ENCODE measurements at places on chromosomes 4 and X.

DNA sequence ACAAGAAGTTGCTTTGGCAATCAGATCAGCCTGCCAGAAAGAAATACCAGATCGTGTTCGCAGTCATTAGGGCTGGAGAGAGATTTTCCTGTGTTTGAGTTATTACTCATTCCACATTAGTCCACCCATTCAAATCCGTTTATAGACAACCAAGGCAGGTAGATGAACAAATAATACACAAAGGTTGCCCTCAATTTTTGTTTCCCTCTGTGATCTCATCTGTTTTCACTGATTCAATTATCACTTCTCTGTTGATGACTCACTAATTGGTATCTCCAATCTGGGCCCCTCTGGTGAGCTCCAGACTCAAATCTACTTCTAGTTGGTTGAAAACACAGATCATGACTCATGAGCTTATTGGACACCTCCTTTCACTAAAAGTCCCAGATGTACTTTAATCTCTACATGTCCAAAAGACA is 54.5 kb downstream of the CHM start:
- DNase-seq = peak; percentile 49

GRCh38 chr4:139239127-139239772 is 40.8 kb downstream of the MGARP start:
- no peak for DNase-seq

DNA sequence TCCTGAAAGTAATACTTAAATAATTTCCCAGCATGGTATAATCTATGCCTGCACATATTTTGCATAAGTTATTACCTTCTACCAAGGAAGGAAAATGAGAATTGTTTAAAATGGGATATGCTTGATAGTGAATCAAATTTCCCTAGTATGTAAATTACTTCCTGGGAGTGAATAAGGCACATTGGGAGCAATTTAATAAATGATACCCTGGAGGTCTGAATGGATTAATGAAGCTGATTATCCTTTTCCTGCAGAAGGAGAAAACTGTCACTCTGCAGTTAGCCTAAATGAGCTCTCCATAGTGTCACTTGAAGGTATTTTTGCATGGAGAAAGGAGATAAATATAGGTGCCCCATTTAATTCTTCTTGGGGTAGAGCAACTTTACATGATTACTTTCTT is 2212.0 kb downstream of the PCDH7 start:
- DNase-seq = no peak

- peak; percentile 51 for DNase-seq
Measured at GRCh38 chrX:31590581-31591114, 518.8 kb upstream of the FTHL17 start.

DNA sequence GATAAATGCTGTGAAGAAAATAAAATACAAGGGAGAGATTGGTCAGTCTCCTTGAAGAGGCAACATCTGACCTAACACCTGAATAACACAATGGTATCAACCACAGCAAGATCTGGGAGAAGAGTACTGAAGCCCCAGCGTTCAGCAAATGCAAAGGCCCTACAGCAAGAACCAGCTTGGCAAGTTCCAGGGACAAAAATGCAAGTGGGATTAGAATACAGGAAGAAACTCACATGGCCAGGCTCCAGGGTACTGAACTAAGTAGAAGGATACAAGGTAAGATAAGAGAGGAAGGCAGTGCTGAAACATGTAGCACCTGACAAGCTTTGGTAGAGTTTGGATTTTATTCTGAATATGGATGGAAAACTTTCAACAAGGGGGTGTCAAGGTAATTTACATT is 3.6 kb downstream of the SMIM14 start:
- DNase-seq = peak; percentile 28

DNA sequence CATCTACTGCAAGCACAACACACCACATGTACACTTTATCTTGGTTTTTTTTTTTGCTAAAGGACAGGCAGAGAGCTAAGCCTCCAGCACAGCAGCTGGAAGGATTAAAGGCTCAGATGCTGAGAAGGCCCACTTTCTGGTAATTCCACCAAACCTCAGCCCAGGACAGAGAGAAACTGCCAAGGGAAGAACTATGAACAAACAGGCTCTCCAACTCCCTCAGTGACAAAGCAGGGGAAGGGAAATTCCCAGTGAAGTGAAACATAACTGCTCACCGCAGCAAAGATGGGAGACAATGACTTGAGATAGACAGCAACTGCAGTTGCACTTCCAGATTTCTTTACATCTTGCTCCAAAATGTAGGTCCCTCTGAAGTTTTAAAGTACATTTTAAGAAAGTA is 4.8 kb downstream of the PROM1 start:
- DNase-seq = peak; percentile 8

GRCh38 chr4:174674305-174674840 is 152.1 kb upstream of the HPGD start:
- peak; percentile 91 for DNase-seq

- peak; percentile 77 for DNase-seq
Measured at GRCh38 chr4:174069848-174070330, 213.6 kb downstream of the FBXO8 start.

GRCh38 chr4:176680668-176681180 is 112.0 kb downstream of the VEGFC start:
- DNase-seq = no peak

GRCh38 chrX:46634577-46634976 is 61.0 kb downstream of the CHST7 start:
- DNase-seq = peak; percentile 34

- no peak for DNase-seq
Measured at GRCh38 chrX:101040197-101040596, 11.7 kb downstream of the TRMT2B start.

GRCh38 chr4:184476695-184477094 is 2.3 kb upstream of the IRF2 start:
- DNase-seq = no peak

GRCh38 chrX:78534221-78534620 is 124.9 kb downstream of the RTL3 start:
- no peak for DNase-seq

GRCh38 chr4:73257234-73257633 is 1.4 kb downstream of the ANKRD17 start:
- peak; percentile 85 for DNase-seq

GRCh38 chr4:186500721-186501304 is 54.6 kb downstream of the MTNR1A start:
- DNase-seq = peak; percentile 70

GRCh38 chr4:6965329-6965728 is 55.7 kb downstream of the TBC1D14 start:
- no peak for DNase-seq

DNA sequence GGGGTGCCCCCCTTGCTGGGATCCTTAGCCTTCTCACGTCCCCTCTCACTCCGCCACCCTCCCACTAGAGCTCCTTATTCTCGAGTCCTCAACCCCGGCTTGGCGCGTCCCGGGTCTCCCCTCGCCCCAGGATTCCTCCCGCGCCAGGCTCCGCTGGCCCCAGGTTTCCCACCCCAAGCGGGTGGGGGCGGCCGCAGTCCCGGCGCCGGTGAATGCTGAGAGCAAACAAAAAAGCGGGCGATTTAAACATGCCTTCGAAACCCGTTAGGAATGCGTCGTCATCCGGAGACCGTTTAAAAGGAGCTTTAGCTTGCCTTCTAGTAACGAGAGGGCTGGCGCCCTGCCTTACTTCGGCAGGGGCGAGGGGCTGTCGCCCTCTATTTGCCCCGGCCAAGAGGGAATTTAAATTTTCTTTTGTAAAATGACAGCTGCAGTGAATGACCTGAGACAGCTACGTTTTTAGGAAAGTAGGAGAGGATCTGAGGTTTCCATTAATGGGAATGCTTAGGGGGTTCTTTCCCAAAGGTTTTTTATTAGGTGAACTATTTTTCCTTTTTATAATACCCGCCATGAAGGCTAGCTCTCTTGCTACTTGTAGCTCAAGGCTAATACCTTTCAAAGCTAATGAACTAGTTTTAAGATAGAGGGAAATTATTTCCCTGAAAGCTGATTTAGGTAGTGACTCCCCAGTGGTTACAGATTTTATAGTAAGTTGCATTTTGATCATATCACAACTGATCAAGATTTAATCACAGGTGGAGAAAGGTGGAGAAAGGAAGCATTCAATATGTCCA is 3.1 kb downstream of the JADE1 start:
- peak; percentile 66 for DNase-seq

DNA sequence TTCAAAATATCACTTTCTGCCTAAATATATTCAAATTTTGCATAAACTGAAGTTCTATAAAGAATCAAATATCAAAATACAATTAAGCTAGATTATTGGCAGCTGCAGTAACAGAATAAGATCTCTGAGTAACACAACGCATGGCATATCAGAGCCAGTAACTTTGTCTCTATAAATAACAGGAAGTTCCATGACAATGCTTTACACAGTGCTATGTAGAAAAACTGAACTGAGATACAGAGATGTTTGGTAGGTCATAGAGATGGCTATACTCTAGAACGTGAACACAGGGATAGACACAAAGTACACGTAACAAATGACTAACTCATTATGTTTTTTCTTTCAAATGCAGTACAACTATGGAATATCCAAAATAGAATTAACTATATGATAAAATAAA is 18.2 kb downstream of the UBE2D3 start:
- DNase-seq = no peak

- peak; percentile 1 for DNase-seq
Measured at GRCh38 chrX:67543818-67544217, at the start of gene AR. TSS of gene AR (plus strand) at chrX:67544021. CDS start at chrX:67545147, 1,126 bp downstream.

Data from amniotic epithelial cell (primary cell).